ENCODE measurements at places on chromosomes 4 and X.

DNA sequence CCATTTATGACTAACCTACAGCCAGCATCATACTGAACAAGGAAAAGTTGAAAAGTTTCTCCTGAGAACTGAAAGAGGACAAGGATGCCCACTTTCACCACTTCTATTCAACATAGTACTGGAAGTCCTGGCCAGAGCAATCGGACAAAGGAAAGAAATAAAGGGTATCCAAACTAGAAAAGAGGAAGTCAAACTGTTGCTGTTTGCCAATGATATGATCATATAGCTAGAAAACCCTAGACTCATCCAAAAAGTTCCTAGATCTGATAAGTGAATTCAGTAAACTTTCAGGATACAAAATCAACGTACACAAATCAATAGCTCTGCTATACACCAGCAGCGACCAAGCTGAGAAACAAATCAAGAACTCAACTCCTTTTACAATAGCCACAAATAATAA, 64.5 kb downstream of the CENPC start:
- DNase-seq: no peak

DNA sequence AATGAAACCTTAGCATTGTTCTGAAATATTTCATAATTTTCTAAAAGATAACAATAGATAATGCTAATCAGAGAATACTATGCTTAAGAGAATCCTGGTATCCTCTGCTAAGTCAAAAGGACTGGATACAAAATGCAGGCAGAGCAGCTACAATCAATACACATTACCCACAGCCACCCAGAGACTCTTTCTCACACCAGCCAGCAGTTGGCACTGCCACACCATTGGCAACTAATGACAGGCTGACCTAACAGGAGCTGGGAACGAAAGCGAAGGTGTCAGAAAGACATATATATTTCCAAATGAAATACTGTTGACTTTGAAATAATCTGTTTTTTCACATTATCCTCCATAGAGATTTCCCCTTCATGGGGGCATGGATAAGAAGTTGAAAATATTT, 122.6 kb upstream of the PLAC1 start:
- DNase-seq: no peak

- no peak for DNase-seq
These were observed 151.3 kb downstream of the RTL9 start for GRCh38 chrX:110509755-110510532.

DNA sequence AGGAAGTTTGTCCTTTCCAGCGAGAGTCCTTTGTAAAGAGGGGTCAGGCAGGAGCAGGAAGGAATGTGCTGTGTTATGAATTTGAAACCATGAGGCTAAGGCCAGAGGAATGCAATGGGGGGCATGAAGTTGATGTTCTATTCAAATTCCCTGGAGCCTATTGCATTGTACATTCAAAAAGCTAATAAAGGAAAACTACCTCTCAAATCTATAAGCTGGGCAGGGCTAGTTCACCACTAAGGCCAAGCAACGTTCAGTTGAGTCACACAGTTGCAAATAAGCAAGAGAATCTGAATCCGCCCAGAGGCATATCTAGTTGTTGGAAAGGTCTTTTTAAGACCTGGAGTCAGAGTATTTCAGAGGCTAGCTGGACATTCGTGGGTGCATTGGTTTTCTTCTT, 148.3 kb downstream of the DCTD start:
- DNase-seq: no peak

DNA sequence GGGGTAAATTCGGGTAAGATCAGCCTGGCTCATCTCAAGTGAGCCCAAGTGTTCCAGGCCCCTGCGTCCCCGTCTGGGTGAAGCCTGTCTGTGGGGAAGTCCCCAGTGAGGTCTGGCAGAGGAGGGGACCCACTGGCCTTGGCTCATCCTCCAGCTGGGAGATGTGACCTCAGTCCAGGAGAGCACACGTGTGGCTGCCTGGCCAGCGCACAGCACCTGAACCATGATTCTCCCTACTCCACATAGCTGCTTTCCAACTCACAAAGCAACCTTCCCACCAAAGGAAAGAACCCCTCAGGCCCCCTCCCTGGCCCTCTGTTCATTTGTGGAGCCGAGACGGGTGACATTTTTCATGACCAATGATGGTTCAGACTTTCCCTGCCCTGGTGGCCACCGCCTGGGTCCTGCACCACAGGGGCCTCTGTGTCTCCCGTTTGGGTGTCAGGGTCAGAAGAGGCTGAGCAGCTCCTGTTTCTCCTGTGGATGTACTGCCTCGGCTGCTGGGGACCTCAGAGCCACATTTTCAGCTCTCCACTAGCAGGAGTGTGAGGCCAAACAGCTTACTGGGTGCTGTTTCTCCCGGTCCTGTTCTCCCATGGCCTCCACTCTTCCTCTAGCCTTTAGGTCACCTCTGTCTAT, 111.4 kb downstream of the CPZ start:
- no peak for DNase-seq

GRCh38 chr4:37770016-37770415, 56.5 kb upstream of the PGM2 start:
- DNase-seq: no peak

DNA sequence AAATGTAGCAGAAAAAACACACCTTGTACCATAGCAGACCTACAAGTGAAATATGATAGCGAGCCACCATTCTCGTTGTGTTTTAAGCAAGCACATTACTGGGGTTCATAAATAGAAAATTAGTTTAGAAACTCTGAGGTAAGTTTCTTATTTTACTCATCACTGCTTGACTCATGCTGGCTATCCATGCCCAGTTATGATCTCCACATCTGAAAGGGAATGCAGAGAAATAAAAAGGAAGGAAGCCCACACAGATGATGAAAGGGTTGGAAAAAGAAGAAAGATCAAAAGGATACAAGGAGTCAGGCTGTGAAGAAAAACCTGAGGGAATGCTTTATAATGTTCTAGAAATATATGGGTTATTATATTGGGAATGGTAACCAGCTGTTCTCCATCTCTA, 54.5 kb downstream of the CAMK2D start:
- no peak for DNase-seq

DNA sequence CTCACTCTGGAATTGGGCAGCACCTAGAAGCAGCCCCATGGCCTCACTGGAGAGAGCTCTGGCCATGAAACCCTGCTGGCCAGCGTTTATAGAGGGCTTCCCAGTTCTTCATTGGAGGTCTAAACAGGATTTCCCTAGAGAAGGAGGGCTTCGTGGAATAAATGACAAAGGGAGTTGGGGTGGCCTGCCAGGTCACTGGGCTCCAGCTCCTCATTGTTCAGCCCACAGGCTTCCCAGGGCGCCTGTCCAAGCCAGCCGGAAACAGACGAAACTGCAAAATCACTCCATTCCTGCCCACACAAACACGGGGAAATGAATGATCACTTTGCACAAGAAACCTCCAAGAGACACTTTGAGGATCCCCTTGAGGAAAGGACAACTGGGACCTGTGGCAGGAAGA, 189.7 kb downstream of the TSPAN5 start:
- no peak for DNase-seq

GRCh38 chr4:84924434-84924833, 42.1 kb downstream of the WDFY3 start:
- DNase-seq: no peak

DNA sequence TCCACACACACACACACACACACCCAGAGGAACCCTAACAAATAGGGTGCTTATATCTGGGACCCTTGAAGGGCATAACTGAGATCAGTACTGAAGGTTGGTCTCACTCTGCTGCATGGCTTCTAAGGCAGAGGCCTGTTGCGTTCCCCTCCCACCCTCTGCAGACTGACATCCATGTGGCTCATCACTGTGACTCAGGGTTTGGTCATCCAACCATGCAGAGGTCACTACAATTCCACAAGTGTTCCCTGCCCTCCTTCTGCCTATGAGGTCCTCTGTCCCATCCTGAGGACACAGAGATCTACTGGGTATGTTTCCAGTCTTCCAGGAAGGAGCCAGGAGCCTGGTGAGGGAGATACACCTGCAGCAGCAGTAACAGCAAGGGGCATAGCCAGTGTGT, 55.8 kb downstream of the XAGE2 start:
- no peak for DNase-seq

DNA sequence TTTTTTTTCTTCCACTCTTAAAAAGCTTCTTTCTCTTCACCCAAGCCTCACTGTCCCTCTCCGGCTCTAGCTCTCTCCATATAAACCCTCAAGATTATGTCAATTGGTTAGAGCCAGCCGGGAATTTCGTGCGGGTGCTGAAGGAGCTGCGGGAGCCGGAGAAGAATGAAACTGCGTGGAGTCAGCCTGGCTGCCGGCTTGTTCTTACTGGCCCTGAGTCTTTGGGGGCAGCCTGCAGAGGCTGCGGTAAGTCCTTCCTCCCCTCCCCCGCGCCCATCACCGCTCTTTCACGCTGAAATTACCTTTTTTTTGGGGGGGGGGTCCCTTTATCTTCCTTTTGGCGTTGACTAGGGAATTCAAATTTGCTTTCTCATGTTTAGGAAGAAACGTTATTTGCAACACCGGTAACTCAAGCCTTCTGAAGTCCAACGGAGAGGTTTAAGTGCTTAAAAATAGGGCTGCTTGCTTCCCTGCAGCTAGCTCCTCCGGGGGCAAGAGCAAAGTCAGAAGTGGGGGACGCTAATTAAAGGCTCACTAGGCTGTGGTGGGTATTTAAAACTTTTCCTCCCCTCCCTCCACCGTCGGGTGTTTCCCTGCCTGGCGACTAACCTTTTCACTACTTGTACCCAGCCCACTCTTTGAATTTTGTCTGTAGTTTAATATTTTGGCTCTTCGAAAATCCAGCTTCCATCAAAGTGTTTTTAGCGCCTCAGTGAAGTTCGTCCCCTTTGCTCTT, 491 bp downstream of the COL4A5 start:
- no peak for DNase-seq

DNA sequence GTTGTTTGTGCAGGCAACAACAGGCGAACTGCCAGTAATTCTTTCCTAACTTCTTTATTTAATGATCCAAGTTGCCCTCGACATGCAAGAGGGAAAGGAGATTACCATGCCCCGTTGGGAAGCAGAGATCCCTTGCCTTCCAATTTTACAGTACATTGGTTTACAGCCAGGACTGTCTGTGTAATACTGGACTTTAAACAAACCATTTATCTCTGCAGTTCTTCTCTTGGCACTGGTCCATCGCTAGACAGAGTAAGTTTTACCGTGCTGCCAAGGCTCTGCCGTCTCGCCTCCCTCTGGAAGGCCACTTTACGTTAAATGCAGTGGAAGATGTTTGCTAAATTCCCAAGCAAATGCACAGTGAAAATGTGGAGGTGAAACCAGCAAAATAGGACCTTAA, 660.3 kb upstream of the PRKX start:
- no peak for DNase-seq

GRCh38 chr4:152537881-152538280, 2.0 kb upstream of the FBXW7 start:
- no peak for DNase-seq

- DNase-seq: no peak
These were observed 278.9 kb upstream of the GATB start for GRCh38 chr4:152039691-152040090.

DNA sequence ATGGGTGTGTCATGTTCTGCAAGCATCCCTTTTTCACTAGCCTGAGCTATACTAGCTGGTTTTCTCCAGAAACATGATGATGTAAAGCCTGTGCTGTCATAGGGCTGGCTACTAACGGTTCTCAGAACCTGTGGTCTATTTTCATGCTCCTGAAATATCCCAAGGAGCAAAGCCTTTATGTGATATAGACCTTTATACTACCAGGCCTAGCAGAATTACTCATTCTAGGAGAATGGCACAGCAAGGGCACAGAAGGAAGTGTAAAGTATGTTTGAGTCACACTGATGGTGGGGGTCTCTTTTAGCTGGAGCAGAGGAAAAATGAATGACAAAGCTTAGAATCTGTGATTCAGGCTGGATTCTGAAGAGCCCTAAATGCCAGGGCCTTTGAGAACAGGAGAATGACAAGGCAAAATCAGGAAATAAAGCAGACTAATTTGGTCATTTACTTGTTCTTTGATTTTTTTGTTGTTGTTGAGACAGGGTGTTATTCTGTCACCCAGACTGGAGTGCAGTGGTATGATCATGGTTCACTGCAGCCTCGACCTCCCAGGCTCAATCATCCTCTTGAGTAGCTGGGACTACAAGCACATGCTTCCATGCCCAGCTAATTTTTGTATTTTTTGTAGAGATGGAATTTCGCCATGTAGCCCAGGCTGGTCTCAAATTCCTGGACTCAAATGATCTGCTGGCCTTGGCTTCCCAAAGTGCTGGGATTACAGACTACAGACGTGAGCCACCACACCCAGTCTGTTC, 11.8 kb downstream of the TCEAL1 start:
- DNase-seq: no peak

- DNase-seq: no peak
These were observed 9.0 kb upstream of the NSG1 start for GRCh38 chr4:4377732-4378460.

- no peak for DNase-seq
These were observed 254.4 kb downstream of the NPFFR2 start for GRCh38 chr4:72286185-72286584.

DNA sequence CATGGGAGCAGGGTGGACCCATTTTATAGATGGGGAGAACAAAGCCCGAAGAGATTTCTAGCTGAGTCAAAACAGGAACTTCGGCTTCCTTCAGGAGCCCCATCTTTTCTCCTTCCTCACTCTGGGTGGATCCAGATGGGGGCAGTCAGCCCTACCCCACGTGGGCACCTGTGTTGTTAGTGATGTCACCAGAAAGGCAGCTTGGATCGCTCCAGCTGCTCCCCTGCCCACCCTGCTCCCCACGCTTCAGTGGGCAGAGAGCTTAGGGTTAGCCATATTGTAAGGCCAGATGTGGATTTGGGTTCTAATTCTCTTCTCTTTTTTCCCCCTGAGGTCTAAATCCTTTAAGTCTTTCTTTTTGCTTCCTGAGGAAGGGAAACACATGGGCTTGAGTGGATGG, 132.3 kb upstream of the PJA1 start:
- no peak for DNase-seq

GRCh38 chr4:139899346-139899745, 233.7 kb downstream of the MGST2 start:
- no peak for DNase-seq

DNA sequence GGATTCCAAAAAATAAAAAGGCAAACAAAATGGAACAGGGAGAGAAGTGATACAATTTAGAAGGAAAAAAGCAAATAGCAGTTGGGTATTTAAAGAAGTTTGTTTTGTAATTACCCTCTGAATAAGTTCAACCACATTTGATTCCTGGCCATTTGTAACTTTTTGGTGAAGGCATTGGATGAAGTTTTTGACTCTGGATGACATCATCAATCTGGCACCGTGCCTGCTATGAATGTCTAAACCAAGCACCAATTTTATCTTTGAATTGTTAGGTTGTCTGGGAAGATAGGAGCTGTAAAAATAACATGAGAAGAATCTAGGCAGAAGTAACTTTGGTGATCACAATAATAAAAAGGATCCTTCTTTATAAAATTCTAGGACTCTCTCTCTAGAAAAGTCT, 29.5 kb downstream of the TMPRSS11A start:
- no peak for DNase-seq

GRCh38 chr4:6206771-6207290, 6.5 kb upstream of the JAKMIP1 start:
- DNase-seq: no peak

GRCh38 chrX:120321520-120322281, 10.4 kb upstream of the TMEM255A start:
- no peak for DNase-seq

All from stimulated activated CD8-positive, alpha-beta memory T cell treated with anti-CD3 and anti-CD28 coated beads, Interleukin-7, amount 100 ng/mL, for 1 hour (primary cell).